ENCODE measurements at places on chromosomes 1 and 21. TPM values are rescaled to one million over a fixed set of nuclear protein-coding genes. Genes with fewer than 3 reads are reported as not detected.

SPRR2E gene
- not detected for total RNA-seq

GRCh38 chr1:70856201-70856600, 191.4 kb downstream of the PTGER3 start:
- DNase-seq = no peak

GRCh38 chr1:184212649-184213314, 161.3 kb downstream of the TSEN15 start:
- no peak for DNase-seq

KRTAP19-3 gene
- total RNA-seq = not detected

GRCh38 chr1:11925938-11926292, 312 bp downstream of the KIAA2013 start:
- DNase-seq = no peak

GRCh38 chr1:162822391-162823200, 32.1 kb downstream of the HSD17B7 start:
- DNase-seq = no peak

GRCh38 chr1:224069138-224069537, 44.8 kb upstream of the FBXO28 start:
- no peak for DNase-seq

GRCh38 chr1:161119092-161119903, 1.4 kb downstream of the NIT1 start:
- DNase-seq = peak; percentile 87

- no peak for DNase-seq
These were observed 502.2 kb upstream of the OLFM3 start for GRCh38 chr1:102498929-102499328.

- DNase-seq = no peak
These were observed 89.4 kb downstream of the LMO4 start for GRCh38 chr1:87418048-87418447.

- no peak for DNase-seq
These were observed 81.5 kb downstream of the DMRTB1 start for GRCh38 chr1:53540604-53541262.

DNA sequence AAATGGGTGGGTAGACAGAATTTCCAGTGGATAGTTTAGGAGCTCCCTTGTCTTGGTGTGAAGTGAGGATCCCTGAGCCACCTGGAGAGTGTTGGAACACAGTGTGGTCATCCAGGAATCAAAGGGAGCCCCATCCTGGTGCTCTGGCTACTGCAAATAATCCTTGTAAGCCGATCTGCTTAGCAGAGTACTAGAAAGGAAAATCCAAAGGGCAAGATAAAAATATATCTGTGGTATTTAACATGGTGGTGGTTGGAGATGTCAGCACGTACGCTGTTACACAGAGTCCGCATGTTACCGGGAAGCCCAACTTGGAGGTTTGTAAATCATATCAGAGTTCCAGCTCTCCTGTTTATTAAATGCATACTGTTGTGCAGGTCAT, 39.0 kb downstream of the VANGL1 start:
- no peak for DNase-seq

MIXL1 gene
- 20.8 TPM for total RNA-seq

HLX gene
- not detected for total RNA-seq

GRCh38 chr1:97505289-97505688, 415.5 kb downstream of the DPYD start:
- DNase-seq = no peak

GRCh38 chr1:99676876-99677275, 31.0 kb downstream of the PALMD start:
- DNase-seq = no peak

GNG4 gene
- total RNA-seq = not detected

- DNase-seq = peak; percentile 79
These were observed 82.0 kb upstream of the ROR1 start for GRCh38 chr1:63691701-63692425.
